ENCODE measurements at places on chromosomes 1 and 21.

DNA sequence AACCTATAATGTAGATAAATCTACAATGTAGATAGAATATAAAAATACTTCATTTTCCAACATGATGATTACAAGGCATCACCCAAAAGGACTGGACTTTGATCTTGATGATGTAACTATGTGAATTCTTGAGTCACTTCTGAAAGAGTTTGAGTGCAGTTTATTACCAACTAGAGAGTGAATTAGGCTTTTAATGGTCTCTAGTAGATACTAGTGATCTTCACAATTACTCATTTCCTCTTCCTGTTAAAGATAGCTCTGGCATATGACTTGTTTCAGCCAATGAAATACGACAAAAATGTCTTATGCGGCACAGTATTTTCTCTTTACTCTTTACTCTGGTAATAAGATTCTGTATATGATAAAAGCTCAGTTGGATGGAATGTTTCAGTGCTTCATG lies 1588.1 kb upstream of the B3GALT2 start:
- DNase-seq = no peak

- DNase-seq = no peak
Measured at GRCh38 chr1:15557594-15557993, 27.3 kb downstream of the AGMAT start.

- no peak for DNase-seq
Measured at GRCh38 chr1:54110996-54111395, 41.8 kb downstream of the CDCP2 start.

- peak; percentile 46 for DNase-seq
Measured at GRCh38 chr1:181141431-181141910, 53.0 kb downstream of the IER5 start.

DNA sequence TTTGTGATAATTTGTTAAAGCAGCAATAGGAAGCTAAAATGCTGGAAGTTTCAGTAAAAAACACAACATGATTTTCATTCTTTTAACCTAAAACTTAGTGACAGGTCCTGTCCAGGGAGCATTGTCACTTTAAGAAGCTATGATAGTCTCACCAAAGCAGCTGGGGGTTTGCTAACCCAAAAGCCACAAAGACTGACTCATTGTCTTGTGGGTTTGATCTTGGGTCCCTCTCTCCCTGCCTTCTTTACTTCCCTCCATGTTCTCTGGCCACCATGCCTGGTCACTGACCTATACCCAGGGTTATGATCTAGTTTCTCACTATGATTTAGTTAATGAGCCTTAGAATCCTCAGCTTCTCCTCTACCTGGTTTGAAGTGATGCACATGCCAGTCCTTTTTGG lies 213.5 kb upstream of the PTGFR start:
- DNase-seq = no peak

DNA sequence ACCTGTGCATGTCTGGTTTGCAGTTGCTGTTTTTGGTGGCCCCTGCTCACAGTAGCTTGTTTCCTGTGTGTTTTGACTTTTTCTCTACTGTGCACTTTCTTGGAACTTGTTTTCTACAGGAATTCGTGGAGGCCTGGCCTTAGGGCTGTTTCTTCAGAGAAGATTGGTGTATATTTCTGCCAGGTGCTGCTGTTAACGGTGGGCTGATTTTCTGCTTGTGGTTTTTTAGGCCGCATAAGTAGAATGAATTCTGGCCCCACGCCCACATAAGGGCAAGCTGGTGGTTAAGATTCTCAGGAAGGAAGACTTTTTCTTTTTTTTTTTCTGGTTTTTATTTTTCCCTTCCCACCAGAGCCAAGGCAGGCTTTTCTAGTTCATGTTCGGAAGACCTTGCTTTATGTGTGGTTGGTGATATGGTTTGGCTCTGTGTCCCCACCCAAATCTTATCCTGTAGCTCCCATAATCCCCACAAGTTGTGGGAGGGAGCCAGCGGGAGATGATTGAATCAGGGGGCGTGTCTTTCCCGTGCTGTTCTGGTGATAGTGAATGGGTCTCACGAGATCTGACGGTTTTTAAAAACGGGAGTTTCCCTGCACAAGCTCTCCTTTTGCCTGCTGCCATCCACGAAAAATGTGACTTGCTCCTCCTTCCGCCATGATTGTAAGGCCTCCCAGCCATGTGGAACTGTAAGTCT lies 71.5 kb upstream of the DISP3 start:
- no peak for DNase-seq

GRCh38 chr1:53626616-53627015 lies 112.3 kb downstream of the GLIS1 start:
- DNase-seq = no peak

DNA sequence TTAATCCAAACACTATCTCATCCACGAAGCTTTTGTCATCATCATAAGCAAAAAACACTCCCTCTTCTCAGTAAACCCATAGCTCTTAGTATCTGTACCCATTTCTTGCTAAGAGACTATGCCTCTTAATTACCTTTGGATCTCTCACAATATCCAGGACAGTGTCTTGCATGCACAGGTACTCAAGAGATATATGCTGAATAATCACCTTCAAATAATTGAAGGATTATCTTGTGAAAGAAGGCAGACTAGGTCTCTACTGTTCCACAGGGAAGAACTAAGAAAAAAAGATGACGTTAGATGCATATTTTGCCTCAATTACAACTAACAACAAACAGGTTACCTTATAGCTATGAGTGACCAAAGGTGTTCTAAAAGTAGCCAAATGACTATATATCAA lies 11.5 kb downstream of the FOXJ3 start:
- DNase-seq = no peak

- no peak for DNase-seq
Measured at GRCh38 chr1:111789666-111790316, 34.1 kb downstream of the DDX20 start.

DNA sequence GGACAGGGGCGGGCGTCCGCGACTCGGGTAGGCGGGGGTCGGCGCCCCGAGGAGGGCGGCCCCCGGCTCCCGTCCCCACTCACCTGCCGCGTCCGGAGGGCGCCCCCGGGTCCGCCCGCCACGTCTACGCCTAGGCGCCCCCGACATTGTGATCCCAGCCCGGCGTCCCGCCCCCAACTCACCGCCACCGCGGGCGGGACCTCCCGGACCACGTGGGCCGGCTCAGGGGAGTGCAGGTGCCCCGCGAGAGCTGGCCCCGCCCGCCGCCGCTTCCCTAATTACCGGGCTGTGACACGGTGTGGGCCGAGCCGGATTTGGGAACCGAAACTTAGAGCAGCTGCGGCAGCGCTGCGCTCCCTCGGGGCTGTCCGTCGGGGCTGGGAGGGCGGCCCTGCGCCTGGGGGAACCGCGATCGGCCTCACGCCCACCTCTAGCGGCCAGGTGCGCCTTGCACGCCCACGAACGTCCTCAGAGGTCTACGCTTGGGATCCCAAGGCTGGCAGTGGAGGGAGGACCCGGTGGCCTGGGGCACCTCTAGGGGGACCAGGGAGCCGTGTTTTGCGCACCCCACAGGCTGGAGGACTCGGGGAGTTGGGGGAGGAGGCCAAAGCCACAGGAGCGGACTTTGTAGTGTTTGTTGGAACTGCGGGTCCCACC lies 521 bp upstream of the NADK start:
- peak; percentile 75 for DNase-seq

- DNase-seq = no peak
Measured at GRCh38 chr1:83130886-83131691, 867.8 kb downstream of the TTLL7 start.

- DNase-seq = no peak
Measured at GRCh38 chr1:212213784-212214183, 71.4 kb upstream of the PPP2R5A start.

GRCh38 chr1:6025269-6026094 lies 20.2 kb upstream of the KCNAB2 start:
- DNase-seq = peak; percentile 8

DNA sequence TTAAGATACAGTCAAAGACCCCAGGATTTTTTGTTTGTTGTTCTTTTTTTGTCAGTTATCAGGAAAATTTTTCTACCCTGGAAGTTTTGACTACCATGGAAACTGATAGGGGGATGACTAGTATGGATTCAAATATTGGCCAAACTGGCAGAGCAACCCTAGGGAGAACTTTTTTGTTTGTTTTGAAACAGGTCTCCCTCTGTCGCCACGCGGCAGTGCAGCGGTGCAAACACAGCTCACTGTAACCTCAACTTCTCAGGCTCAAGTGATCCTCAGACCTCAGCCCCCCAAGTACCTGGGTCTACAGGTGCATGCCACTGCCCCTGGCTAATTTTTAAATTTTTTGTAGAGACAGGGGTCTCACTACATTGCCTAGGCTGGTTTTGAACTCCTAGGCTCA lies 46.6 kb downstream of the TOR3A start:
- no peak for DNase-seq

DNA sequence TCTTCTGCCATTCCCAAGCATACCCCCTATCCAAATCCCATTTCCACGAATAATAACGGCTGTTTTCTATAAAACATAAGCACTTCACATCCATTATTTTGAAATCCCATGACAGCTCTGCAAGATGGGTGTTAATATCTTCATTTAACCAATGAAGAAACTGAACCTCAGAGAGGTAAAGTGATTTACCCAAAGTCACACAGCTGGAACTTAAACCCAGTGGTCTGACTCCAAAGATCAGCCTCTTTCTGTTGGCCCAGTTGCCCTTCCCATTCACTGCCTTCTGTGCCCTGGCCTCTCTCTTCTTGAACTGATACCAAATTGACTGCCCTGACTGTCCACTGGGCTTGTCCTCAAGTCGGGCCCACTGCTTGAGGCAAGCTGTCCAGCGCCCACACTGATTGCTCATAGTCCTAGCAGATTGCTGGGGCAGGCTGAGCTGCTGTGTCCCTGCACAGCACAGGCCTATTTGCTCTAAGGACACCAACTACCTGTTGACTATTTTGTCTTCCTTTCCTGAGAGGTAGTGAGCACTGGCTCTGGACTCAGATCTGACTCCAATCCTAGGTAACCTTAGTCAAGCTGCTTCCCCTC lies 19.3 kb downstream of the TAL1 start:
- DNase-seq = no peak

DNA sequence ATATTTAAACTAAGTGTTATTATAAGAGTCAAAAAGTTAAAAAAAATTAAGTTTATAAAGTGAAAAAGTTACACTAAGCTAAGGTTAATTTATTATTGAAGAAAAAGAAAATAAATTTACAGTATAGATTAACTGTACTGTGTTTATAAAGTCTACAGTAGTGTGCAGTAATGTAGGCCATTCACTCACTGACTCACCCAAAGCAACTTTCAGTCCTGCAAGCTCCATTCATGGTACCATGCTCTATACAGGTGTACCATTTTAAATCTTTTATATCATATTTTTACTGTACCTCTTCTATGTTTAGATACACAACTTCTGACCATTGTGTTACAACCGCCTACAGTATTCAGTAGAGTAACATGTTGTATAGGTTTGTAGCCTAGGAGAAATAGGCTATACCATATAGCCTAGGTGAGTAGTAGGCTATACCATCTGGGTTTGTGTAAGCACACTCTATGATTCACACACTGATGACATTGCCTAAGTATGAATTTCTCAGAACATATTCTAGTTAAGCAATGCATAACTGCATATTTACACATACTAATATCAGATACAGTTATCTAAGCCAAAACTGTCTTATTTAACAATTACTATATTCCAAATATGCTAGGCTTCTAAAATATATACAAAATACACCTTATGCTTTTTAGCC lies 80.6 kb upstream of the GFI1 start:
- no peak for DNase-seq

GRCh38 chr21:28633839-28634555 lies 358.7 kb downstream of the LTN1 start:
- DNase-seq = no peak

DNA sequence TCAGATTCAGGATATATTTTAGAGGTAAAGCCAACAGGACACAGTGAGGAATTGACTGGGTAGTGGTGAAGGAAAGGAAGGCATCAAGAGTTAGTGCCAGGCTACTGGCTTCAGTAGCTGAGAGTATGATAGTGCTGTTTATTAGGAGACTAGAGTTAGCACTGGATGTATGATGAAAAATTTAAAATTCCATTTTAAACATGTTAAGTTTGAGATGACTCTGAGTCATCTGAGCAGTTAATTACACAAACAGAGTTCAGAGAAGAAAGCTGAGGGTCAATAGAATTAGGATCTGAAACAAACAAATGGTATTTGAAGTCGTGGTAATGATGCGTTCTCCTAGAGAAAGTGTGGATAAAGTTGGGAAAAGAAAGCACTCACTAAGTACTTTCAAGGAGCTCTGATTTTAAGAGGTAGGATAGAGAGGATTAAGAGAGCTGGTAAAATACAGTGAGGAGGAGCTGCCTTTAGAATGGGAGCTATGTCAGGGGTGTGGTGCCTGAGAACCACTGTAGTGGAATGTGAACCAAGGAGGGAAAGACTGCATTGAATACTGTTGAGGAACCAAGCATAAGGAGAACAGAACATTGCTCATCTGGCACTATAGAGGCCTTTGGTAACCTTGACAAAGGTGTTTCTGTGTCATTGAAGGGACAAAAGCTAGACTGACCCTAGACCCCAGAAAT lies 21.7 kb upstream of the SHCBP1L start:
- DNase-seq = no peak

- DNase-seq = no peak
Measured at GRCh38 chr1:53375440-53375839, 47.6 kb upstream of the LRP8 start.

- no peak for DNase-seq
Measured at GRCh38 chr1:37692834-37693175, 489 bp downstream of the CDCA8 start.

- DNase-seq = no peak
Measured at GRCh38 chr1:15826810-15827507, 19.5 kb upstream of the UQCRHL start.

GRCh38 chr1:175269151-175269550 lies 76.6 kb upstream of the KIAA0040 start:
- no peak for DNase-seq

DNA sequence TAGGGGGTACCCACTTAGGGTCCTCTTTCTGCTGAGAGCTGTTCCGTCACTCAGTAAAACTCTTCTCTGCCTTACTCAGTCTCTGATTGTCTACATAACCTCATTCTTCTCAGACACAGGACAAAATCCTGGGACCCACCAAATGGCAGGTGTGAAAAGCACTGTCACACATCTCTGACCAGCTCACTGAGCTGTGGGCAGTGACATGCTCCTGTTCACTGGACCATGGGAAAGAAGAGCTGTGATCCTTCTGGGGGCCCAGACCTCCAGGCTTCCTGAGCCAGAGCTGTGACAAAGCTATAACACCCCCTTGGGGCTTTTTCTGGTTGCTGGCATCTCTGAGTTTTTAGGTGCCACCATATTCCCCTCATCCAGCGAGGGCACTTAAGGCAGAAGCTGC lies 115.7 kb downstream of the NTPCR start:
- no peak for DNase-seq

GRCh38 chr1:24896176-24896575 lies 33.9 kb downstream of the RUNX3 start:
- no peak for DNase-seq
